ENCODE measurements at places on chromosomes 2 and 18.

- no peak for DNase-seq
These were observed 46.6 kb downstream of the PLCL1 start for GRCh38 chr2:197850882-197851450.

DNA sequence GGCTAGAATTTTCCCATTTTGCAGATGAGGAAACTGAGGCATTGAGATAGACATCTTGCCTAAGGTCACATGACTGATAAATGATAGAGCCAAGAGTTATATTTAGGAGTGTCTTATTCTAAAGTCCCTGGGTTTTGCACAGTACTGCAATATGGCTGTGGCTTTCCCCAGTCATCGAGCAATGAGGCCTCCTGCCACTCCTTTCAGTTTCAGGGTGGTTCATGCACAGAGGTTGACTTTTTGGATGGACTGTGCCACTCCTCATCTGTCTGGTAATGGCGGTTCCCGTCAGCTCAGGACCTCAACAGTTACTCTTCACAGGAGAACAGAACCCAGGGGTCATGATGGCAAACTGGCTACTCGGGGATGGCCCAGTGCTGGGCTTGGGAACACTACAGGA is 131.1 kb downstream of the ACKR3 start:
- DNase-seq, result no peak

GRCh38 chr2:101803128-101803527 is 105.6 kb downstream of the MAP4K4 start:
- DNase-seq, result no peak

GRCh38 chr2:11482473-11483035 is 16.6 kb upstream of the E2F6 start:
- DNase-seq, result no peak

DNA sequence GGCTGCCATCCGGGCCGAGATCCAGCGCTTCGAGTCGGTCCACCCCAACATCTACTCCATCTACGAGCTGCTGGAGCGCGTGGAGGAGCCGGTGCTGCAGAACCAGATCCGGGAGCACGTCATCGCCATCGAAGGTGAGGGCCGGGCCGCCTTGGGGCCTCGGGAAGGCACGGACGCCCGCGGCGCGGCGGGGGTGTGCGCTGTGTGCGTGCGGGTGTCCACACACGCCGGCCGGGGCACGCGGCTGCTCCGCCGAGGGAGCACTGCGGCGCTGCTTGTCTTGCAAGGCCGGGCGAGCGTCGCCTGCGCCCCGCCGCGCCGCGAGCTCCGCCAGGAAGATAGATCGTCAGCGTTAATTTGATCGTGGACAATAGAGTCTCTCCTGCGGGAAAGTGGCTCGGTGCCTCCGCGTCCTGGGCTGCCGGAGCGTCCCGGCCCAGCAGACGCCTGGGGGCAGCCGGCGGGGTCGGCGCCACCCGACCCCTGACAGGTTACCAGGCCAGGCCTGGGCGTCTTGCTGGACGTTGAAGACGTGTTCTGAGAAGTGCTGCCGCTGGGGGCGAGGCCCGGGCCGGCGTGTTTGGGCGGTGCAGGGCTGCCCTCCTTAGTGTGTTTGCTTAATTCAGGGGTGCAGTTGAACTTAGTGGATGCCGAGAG is 1.0 kb downstream of the AGAP1 start:
- no peak for DNase-seq

- DNase-seq, result peak; percentile 33
These were observed 1599.3 kb upstream of the PIK3C3 start for GRCh38 chr18:40355726-40356125.

DNA sequence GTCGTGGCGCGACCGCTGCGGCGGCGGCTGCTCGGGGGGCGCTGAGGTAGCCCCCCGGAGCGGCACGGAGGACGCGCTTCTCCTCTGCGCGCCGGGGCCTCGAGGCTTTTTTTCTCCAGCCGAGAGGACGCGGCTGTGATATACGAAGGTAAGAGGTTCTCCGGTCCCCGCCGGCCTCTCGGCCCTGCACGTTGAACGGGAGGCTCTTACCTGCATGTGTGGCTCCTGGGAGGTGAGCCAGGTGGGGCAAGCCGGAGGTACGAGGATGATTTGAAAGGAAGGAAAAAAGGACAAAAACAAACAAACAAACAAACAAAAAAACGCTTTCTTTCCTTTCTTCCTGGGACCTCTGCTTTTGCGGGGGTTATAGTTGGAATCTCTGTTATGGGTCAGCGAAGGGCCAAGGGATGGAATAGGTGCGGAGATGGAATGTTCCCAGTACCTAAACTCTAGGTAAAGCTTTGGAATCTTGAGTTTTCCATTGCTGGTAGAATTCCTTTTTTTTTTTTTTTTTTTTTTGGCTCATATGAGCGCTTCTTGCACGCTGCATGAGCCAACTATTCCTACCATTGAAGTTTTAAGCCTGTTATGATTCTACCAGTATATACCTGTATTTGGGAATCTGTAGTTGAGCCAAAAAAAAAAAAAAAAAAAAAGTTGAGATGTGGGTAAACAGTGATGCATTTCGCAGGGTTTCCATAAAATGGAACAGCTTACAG is 674 bp downstream of the PTPN4 start:
- no peak for DNase-seq

DNA sequence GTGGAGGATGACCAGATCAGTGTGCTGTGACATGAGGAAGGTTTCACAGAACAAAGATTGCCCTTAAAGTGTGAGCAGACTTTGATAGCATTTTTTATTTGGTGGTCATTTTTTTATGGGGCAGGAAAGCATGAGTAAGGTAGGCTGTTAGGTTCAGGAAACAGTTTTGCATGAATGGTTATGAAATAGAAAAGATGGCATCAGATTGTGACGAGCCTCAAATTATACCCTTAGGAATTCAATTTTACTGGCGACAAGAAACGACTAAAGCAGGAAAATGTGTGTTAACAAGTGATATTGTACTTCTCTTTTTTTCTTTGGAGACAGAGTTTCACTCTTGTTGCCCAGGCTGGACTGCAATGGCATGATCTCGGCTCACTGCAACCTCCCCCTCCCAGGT is 44.7 kb downstream of the PIK3C3 start:
- DNase-seq, result no peak

Measured in stromal cell of bone marrow (primary cell).